ENCODE measurements at places on chromosomes 2 and 18.

- DNase-seq, result no peak
Measured at GRCh38 chr18:75264926-75265597, 54.5 kb downstream of the TSHZ1 start.

DNA sequence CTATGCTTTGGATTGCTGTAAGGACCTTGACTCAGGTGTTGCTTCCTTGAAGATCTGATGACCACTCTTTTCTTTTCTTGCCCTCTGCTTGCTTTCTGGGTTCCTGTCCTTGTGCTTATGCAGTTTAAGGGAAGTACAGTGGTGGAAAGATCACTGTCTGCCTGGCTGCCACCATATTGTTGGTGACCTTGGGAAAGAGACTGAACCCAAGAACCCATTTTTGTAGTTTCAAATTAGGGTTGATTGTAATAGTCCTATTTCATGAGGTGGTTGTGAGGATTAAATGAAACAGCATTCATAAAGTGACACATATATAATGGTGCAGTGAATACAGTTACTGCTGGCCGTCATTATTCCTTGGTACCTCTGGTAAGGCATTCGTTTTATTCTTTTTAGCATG lies 41.1 kb downstream of the MAP4K4 start:
- DNase-seq, result no peak

DNA sequence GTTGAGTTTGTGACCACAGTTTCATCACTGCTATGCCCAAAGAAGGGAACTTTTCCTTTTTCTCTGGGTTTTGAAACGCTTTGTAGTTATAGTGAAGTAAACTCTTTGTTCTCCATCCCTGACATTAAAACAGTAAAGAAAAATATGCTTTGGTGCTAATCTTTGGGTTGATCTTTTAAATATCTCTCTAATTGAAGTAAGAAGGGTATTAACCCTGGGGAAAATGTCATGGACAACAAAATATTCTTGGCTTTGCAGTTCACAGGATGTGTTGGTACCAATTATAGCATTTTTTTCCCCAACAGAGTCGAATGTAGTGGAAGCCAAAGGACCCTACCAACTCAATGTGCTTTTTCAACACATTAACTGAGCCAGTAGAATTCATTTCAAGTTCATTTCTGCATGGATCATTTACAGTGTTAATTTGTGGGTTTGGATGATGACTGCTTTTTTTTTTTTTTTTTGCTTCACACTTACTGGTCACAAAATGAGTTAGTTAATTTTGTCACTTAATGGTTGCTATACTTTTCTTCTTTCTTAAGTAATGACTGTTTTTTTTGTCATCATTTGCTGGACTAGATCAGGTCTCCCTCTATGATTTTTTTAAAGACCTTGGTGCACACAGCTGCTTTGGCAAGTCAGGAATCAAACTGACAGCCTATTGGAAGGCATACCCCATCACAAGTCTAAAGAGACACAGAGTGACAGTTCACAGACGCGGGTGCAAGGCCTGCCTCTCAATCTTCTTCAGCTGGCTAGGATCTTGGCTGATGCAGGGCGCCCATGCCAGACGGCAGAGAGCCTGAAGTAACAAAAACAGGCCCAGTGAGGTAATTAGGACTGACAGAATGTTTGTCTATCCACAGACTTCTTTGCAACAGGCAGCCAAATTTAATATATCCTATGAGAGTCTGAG lies 98.8 kb upstream of the MMADHC start:
- DNase-seq, result no peak

- DNase-seq, result no peak
Measured at GRCh38 chr2:233363744-233364235, 9.5 kb downstream of the DGKD start.

DNA sequence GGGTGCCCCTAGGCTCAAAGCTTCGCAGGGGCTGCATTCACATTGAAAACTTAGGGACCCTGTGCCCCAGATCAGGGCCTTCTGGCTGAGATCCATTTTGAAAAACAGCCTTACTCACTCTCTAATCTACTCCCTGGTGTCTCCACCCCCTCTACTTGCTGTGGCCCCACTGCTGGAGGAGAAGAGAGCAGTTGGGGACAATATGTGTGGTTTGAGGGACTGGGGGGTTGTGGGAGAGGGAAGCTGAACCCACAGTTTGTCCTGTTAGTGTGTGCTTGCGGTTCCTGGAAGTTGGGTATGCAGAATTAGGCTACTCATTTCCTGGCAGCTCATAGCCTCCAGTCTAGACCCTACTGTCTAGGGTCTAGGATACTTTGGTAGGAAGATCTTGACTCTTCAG lies 211.4 kb downstream of the PRKCE start:
- no peak for DNase-seq

- no peak for DNase-seq
Measured at GRCh38 chr2:119679526-119679837, 481 bp downstream of the TMEM177 start.

DNA sequence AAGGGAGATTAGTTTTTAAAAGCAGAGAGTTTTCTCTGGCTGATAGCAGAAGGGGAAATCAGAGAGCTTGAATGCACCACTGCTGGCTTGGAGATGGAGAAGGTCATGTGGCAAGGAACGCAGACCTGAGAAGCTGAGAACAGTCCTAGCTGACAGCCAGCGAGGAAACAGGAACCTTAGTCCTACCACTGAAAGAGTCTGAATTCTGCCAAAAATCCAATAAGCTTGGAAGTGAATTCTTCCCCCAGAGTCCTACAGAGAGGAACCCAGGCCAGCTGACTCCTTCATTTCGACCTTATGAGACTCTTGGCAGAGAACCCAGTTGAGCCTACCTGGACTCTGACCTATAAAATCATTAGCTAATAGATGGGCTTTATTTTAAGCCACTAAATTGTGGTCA lies 371.9 kb upstream of the TNP1 start:
- DNase-seq, result no peak

DNA sequence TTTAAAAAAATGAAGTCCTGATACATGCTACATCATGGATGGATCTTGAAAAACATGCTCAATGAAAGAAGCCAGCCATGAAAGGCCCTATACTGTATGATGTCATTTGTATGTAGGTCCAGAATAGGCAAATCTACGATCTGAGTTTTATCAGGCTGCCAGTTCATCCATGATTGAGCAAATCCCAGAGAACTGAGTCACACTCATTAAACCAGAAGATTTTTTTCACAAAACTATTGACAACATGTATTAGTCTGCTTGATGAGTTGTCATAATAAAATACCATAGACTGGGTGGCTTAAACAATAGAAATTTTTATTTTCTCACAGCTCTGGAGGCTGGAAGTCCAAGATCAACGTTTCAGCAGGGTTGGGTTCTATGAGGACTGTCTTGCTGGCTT lies 130.7 kb downstream of the MREG start:
- DNase-seq, result no peak

DNA sequence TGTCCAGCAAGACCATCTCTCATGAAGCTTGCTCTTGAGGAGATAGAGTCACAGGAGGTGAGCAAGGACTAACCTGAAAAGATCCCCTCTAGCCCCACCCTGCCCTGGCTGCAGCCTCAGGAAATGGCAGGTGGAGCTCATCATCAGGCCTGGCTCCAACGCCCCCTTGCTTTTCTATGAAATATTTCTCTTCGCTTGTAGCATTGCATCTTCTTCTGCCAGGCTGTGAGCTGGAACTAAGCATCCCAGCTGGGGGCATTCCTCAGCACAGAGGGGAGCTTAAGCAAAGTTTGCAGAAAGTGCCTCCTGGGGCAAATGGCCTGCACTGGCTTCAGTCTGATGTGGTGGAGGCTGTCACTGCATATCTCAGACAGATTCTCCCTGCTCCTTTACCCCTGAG lies 90.1 kb upstream of the LGALSL start:
- DNase-seq, result no peak

DNA sequence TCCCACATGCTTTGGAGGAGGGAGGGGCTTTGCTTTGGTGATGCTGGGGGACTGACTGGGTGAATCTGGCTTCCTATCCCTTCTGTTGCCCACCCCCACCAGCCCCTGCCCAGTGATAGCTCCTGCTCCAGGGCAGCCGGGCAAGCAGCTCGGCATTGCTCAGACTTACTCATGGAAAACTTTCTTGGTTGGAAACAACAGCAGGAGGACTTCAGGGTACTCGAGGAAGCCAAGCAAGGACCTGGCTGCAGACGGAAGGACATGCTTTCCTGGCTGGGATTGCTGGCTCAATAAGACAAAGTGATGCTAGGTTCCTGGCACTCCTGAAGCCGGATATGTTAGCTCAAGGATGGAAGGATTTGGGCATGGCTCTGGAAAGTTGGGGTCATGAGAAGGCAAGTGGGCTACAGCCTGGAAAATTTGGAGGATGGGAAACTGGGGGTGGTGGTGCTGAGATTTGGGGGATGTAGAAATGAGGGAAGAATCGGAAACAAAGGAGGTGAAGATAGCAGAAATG lies 3.1 kb downstream of the SPEG start:
- no peak for DNase-seq

GRCh38 chr2:82839036-82839435 lies 1620.0 kb downstream of the SUCLG1 start:
- no peak for DNase-seq

DNA sequence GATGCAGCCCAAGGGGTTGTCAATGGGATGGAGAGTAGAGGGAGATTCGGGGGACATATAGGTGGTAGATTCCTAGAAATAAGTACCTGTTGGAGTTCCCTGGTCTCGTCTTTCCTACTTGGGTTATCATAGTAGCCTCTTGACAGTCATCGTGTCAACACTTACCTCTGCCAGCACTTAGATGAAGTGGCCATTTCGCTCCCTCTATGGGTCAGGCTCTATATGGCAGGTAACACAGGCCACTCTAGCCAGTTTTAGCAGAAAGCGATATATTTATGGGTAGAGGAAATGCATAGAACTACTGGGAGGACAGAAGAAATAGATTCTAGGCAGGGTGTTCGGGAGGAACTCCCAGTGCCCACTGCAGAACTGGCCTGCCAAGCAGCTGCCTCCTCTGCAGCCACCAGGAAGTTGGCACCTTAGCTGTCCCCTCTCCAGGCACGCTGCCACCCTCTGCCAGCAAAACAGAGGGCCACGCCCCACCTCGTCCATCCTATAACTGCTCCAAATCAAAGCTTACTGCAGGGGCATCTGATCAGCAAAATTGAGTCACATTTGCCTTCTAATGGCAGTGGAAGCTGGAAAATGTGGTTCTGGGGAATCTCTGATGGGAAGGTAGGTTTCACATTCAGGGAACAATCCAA lies 181.3 kb downstream of the INSIG2 start:
- no peak for DNase-seq

GRCh38 chr18:25876330-25876948 lies 214.0 kb downstream of the SS18 start:
- DNase-seq, result no peak

- no peak for DNase-seq
Measured at GRCh38 chr2:45941531-45942236, 290.2 kb downstream of the PRKCE start.

DNA sequence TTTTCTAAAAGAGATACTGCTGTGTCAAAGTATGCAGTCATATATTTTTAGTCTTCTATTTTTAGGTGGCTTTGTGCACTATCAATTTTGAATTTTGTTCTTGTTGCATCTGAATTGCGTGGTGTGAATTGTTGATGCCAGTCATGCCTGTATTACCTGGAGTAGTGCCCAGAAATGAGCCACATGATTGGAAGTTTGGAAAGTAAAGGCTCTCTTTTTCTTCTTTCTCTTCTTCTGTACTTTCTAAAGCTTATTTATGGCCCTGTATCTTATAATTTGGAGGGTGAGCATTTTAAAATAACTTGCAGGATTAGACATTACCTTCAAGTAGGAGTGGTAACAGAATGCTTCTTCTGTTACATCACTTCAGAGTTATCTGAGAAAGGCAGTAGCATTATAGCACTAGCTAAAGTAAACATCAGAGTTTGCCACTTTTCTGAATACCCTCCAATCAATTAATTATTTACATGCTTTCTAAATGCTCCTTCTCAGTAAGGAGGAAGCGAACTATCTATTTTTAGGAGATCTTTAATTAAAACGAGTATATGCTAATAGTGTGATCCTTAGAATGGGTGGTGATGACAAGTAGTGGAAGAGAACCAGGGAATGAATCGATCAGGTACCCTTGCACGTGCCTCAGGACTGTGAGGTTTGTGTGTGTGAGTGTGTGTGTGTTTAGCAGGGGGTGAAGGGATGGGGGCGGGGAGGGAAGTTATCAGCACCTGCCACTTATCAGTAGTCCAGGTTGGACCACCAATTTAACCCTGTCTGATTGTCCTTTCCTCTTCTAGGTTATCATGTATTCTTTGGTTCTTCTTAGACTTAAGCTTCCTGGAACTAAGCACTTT lies 112.5 kb downstream of the MAP3K20 start:
- DNase-seq, result no peak

DNA sequence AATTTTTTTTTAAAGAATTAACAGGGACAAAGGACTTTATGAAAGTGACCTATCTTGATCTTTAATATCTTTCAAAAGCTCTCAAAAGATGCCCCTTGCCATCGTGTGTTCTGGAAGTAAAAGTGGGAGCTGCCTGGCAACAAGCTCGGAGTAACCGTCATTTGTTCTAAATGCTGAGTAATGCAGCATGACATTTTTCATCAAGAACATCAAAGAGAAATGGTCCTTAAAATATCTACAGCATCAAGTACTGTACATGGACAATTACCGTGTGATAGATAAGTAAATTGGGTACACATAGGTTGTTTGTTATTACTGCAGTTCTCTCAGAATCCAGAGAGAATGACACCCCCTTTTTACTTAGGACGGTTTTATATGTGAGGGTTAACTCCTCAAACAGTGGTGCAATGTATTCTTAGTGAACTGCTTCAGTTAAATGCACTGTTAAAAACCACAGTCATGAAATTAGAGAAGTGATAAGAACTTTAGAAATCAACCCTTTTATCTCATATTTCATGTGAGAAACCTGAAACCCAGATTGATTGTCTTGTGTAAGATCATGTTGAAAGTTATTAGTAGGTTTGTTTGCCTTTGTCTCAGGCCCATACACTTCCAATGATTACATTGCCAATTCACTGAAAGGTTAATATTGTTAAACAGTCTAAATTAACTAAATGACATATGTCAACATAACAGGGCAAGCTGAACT lies 90.6 kb upstream of the HNMT start:
- DNase-seq, result no peak

Measured in natural killer cell treated with Interleukin-12 subunit alpha and Interleukin-12 subunit beta and Interleukin-15 and Interleukin-18, amount 100 ng/mL, for 72 hours (primary cell).